Fibroblast of skin of abdomen (primary cell): ENCODE measurements at places on chromosomes 1 and 21.

DNA sequence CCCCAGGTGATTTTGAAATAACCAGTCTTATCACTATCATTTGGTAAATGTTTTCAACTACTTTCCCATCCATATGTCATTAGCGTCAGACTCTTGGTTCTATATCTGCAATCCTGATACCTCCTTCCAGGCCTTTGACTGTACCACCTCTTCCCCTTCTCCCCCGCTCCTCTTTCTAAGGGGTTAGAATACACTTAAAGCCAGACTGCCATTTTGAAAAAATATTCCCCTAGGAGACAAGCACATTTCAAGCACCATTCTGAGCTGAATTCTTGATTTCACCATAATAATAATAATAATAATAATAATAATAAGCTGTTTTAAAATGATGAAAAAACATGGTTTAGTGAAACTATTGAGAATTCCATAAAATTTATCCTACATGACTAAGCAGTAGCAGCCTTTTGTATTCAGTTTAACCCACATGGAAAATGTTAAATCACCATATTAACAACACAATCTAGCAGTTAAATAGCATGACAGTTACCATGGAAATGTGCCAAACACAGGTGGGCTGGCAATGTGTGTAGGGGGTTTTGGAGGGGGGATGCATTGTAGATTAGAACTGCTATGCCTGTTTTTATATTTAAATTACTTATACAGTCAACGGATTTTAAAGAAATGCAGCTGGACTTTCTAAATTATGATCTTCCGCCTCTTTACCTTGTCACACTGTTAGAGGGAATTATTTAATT is 480.2 kb upstream of the DEPDC1 start:
- DNase-seq: no peak

GRCh38 chr1:239293350-239294110 is 92.8 kb upstream of the CHRM3 start:
- peak; percentile 28 for DNase-seq

GRCh38 chr1:241424480-241424971 is 67.5 kb upstream of the RGS7 start:
- no peak for DNase-seq

GRCh38 chr1:238073991-238074390 is 183.3 kb upstream of the ZP4 start:
- DNase-seq: no peak

DNA sequence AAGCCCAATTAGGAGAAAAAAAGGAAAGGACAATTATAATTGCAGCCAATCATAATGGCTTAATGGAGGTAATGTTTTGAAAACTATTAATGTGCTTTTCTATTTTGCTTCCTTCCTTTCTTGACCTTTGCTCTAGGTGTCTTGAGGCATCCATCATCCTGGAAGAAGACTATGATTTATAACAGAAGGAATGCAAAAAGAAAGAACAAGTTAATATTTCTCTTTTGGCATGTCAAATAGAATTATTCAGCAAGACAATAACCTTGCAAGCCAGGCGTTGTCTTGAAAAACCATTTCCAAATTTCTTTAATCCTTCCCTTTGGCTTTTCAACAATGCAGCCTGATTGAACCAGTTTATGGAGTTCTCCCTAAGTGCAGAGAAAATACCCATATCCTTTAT is 107.7 kb upstream of the USP24 start:
- DNase-seq: no peak

DNA sequence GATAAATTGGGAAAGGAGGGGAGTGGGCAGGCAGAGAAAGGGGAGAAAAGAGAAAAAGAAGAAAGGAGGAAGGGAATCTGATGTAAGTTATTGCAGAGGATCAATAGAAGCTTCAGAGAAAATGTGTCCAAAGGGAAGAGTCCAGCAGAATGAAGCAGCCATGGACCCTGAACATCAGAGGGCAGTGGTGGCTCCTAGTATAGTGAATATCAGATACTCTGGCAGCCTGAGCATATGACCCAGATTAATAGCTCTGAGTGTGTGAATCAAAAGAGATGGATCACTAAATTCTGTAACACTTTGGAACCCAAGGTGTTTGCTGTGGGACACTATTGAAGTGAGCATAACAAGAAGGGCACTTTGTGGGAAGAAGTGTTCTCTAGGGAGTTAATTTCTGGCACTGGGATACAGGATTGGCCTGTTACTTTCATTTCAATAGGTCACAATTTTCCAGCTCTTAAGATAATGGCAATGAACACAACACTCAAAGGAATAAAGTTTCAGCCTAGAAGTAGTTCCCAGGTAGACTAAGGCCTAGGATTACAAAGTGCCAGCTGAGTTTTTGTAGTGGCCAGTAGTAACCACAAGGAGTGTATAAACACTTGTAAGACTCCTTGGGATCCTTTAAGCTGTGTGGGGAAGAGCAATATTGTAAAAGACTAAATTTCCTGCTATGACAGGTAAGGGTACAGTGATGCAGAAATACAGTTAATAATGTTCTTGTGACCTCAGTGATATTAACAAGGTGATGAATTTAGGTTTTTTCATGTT is 164.5 kb upstream of the BEND5 start:
- DNase-seq: peak; percentile 12

DNA sequence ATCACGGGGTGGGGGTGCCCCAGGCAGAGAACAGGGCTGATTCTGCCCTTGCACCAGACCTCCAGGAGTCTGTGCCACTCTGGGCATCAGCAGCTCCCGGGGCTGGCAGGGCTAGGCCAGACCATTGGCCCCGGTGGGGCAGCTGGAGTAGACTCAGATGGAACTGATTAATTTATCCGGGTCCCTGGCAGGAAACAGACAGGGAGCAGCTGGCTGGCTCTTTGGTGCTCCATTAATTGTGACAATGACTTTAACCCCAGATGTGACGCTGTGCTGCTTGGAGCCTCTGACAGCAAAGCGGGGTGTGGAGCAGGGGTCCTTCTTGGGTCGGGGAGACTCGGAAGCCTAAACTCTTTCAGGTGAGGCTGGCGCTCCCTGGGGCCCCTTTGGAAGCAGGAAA is 9.5 kb downstream of the EPHA8 start:
- no peak for DNase-seq

GRCh38 chr1:197837911-197838310 is 62.6 kb upstream of the DENND1B start:
- no peak for DNase-seq

DNA sequence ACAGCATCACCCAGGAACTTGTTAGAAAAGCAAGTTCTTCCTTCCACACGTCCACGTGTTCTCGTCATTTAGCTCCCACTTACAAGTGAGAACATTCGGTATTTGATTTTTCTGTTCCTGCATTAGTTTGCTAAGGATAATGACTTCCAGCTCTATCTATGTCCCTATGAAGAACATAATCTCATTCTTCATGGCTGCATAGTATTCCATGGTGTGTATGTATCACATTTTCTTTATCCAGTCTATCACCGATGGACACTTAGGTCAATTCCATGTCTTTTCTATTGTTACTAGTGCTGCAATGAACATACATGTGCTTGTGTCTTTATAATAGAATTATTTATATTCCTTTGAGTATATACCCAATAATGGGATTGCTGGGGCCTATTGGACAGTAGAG is 368.7 kb upstream of the RUNX1 start:
- DNase-seq: no peak

DNA sequence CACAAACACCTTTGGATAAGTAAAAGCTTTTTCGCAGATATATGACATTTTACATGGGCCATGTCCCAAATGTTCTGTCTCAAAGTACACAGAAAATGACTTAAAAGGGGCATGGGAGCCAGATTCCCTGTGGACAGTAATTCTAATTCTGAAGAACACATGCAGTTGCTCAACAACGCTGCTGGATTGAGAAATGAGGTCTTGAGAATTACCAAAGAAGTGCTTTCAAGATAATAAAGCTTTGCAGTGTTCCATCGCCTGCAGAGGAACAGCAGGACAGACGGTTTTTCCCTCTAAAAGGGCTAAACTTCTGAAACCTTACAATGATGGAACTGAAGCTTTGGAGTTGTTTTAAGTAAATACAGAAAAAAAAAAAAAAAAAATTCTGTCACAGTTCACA is 55.3 kb upstream of the HSPA13 start:
- DNase-seq: no peak

DNA sequence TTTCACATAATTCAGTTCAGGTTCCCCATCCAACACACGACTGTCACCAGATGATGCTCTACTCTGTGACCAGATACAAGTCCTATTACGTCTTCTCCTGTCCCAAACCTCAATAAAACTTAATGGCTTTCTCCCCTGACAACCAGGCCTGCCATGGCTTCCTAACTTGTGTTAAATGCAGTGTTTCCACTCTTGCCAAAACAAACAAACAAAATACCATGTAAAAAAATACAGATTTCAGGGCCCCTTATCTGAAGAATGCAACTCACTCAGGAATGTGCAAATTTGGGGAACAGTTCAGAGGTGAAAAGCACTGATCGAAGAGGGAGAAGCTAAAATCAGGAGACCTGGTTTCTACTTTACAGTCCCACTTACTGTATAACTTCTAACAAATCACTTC is 863 bp upstream of the NUF2 start:
- no peak for DNase-seq

- no peak for DNase-seq
Observed at GRCh38 chr1:227449741-227450441, 113.5 kb upstream of the ZNF678 start.

DNA sequence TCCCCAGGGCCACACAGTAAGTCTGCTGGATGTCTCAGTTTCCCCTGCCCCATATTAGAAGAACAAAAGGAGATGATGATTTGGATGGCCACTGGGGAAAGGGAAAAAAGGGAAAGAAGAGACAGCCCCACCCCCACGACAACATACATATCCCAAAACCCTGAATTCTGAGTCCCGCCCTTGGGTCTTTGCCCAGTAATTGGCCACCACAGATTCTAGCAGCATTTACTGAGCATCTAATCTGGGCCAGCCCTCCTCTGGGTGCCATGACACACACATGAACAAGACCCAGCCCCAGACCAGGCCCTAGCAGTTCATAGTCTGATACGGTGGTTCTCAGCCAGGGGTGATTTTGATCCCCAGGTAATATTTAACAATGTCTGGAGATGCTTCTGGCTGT is 5.2 kb upstream of the TTC4 start:
- DNase-seq: no peak

GRCh38 chr21:33848249-33848953 is 67.2 kb downstream of the ATP5PO start:
- DNase-seq: no peak

DNA sequence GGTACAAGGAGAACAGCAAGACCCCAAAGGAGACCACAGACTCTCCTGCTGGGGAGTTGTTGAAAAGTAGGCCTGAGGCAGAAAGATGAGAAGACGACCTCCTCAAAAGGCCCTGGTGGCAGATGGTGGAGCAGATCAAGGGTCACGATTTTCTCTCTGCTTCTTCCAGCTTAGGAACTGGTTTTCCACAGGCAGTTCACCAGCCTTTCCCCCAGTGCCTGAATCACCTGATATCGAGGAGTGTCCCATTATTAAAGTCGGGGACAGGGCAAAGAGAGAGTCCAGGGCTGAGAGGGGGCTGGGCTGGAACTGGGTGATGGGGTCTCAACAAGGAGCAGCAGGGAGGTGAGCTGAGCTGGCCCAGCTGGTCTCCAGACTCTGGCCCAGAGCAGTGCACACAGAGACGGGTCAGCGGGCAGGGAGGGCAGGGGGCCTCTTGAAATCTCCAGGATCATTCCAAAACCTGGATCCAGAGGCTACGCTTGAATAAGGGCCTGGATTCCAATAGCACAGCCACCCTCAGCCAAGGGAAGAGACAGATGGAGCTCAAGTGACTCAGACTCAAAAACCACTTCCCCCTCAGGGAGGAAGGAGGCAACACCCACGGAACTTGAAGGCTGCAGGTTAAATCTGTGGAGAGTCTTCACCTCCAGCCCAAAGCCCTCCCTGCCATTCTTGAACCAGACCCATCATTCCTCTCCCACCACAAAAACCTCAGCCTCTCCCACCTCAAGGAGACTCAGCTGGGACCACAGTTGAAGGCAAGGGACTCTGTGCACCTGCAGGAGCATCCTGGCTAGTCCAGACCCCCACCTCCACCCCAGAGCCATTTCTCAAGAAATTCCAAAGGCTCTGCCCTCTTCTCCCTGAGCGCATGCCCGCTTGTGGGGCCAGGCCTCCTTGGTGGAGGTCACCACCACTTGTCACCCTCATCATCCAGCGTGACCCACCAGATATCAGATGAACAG is at the start of gene S100A5:
S100A5 (minus strand) TSS at position 541 of the 968 bp plus-strand sequence. CDS start 743 bp downstream, outside the sequence.
- DNase-seq: peak; percentile 64

- no peak for DNase-seq
Observed at GRCh38 chr1:205616563-205617293, 15.1 kb downstream of the ELK4 start.

- DNase-seq: no peak
Observed at GRCh38 chr1:211415700-211416099, 76.3 kb downstream of the RD3 start.

GRCh38 chr1:183836598-183836997 is 31.7 kb downstream of the RGL1 start:
- DNase-seq: no peak

DNA sequence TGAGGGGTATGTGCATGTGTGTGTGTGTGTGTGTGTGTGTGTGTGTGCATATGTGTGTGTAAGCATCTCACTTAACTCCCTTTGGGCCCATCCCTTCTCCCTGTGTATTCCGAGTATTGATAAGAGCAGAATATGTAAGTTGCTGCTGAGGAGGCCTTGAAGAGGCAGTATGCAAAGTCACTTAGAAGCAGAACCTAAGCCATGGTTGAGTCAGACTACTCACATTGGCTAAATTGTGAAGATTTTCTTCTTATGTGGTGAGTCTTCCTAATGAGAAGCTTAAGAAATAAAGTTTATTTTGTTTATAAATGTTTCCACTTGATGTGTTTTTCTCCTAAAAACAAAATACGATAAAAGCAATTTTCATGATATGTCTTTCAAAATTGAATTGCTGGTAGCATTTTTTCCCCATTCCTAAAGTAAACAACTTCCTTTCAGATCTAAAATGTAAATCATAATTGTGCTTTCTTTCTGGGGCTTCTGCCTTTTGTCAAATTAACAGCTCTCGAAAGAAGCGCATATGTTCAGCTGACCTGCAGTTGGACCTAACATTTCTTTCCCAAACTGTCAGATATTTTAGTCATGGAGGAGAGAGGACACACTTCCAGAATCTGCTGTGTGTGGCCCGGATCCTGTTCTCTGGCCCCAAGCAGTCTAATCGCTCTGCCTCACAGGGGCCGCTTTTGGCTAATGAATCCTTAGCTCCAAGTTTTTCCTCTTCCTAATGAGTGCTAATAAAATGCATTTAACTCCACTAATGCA is 284.0 kb downstream of the DUSP10 start:
- DNase-seq: peak; percentile 32

GRCh38 chr1:5374192-5374591 is 618.0 kb downstream of the NPHP4 start:
- DNase-seq: no peak

DNA sequence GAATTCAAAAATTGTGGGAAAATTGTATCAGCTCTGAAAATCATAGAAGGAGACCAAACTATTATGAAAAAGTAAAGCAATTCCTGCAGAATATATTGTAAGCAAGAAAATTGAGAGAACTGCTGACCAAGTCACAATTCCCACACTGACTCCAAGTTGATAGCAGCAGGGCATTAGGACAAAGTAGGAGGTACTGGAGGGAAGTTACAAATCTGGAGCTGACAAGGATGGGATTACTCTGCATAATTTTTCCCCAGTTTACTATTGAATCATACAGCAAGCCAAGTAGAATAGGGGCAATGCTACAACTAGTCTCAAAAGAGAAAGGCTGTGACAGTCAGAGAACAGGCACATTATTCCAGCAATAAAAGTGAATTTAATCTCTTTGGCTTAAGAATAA is 161.3 kb upstream of the USP25 start:
- no peak for DNase-seq
